ENCODE measurements at places on chromosomes 12 and 14.

GRCh38 chr14:73235531-73236155, 1.7 kb upstream of the PAPLN start:
- DNase-seq, result no peak

DNA sequence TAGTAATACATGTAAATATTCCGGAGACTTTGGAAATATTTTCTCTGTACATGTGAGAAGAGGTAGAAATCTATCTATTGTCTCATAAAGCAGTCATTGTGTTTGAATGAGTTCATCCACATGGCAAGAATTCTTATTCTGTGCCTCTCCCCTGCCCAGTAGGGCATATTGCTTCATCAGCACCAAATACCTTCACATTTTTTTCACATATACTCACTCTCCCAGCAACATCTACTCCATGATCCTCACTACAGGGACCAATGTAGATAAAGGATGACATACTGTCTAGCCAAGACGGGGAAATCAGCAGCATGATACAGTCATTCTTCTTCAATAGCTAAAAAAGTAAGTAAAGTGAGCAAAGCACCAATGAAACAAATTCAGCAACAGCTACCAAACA, 1.3 kb upstream of the TAS2R14 start:
- no peak for DNase-seq

GRCh38 chr12:115088328-115088994, 404.5 kb upstream of the TBX3 start:
- DNase-seq, result no peak

DNA sequence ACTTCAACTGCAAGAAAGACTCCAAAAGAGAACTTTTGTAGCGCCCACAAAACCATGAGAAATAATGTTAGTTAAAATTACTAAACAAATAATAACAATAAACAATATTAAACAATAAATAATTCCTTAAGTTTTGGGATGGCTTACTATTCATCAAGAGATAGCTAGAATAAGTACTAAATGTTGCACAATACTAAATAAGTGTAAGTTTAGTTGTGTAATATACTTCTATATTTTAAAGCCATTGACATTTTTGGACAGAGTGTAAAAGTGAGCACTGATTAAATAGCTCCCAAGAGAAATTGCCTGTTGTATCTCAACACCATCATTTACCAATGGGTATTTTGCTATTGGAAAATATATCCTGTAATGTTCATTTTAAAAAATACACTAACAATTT, 166.7 kb downstream of the ALG10 start:
- DNase-seq, result no peak

DNA sequence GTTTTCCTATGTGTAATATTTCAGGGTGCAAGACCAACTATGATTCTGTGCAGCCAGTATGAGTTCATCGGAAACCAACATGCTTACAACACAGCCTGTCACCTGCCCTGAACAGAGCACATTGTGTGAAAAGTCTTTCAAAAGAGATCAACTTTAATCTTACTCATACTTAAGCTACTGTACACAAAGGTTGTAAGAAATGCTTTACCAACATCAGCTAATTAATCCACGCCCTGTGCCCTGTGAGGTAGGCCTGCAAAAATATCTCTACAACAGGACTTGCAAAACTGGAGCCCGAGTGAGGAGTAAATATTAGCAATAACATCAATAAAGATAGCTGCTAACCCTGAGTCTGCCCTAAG, 15.1 kb downstream of the APPL2 start:
- DNase-seq, result no peak

- no peak for DNase-seq
Observed at GRCh38 chr12:46559311-46559710, 186.7 kb upstream of the SLC38A2 start.

GRCh38 chr12:5794156-5794555, 150.9 kb downstream of the ANO2 start:
- no peak for DNase-seq

- DNase-seq, result no peak
Observed at GRCh38 chr14:75832621-75833297, 149.0 kb downstream of the TGFB3 start.

- DNase-seq, result no peak
Observed at GRCh38 chr12:109701064-109701463, 12.6 kb upstream of the FAM222A start.

GRCh38 chr14:20499108-20499507, 6.2 kb upstream of the RNASE10 start:
- no peak for DNase-seq

- no peak for DNase-seq
Observed at GRCh38 chr14:89793367-89793716, 161.2 kb downstream of the EFCAB11 start.

- no peak for DNase-seq
Observed at GRCh38 chr12:25556153-25556552, 3.1 kb upstream of the LMNTD1 start.

DNA sequence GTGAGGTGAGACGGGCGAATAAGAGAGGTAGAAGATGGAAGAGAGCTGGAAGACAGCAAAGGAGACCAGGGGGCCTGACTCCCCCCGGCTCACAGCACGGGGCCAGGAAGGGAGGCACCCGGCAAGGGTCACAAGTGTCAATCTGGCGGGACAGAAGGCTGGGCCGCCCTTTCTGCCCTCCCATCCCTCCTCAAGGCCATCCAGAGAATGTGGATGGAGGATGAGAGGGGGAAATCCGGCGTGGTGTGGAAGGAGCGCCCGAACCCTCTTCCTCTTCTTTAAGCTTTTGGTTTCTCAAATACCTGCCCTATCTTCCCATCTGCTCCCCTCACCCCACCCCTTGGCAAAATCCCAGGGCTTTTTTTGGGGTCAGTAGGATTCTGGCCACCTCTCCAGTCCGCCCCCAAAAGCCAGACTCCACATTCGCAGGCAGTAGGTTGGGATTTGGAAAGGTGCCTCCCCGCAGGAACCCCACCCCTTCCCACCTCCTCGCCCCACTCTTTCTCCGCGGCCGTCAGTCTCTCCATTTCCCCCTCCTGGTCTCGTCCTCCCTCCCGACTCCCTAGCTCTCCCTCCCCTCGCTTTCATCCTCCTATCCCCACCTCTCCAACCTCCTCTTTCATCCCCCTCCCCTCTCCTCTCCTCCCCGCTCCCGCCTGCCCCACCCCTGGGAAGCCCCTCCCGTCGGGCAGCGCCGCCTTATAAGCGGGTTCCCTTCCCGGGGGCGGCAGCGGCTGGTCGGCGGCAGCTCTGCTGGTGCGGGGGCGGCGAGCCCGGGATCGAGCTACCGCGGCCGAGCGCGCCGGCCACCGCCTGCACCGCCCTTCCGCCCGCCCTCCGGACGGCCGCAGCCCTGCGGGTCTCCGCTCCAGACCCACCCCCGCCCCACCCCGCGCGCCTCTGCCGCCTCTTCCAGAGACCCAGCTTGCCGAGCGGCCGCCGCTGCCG, at the start of gene PTMS:
Gene PTMS (plus strand): TSS at position 730 of the 948 bp plus-strand sequence. CDS start 343 bp downstream, outside the sequence.
- no peak for DNase-seq

- no peak for DNase-seq
Observed at GRCh38 chr12:41835556-41835955, 309.1 kb downstream of the GXYLT1 start.

GRCh38 chr12:48176417-48176751, 7.1 kb upstream of the CCDC184 start:
- DNase-seq, result no peak

- DNase-seq, result no peak
Observed at GRCh38 chr14:89470401-89470800, 53.4 kb upstream of the FOXN3 start.

GRCh38 chr14:21924479-21924878, 250.9 kb upstream of the OR4E1 start:
- peak; percentile 30 for DNase-seq

Data from activated T-helper 1 cell treated with anti-CD3 and anti-CD28 coated beads, Interleukin-2, amount 50 U/mL, for 16 hours (primary cell).